ENCODE measurements at places on chromosomes 11 and 22.

- DNase-seq = no peak
These were observed at the start of gene CFAP300 for GRCh38 chr11:102047305-102047924. TSS of gene CFAP300 (plus strand) at chr11:102047437. CDS start at chr11:102047471, 34 bp downstream.

- no peak for DNase-seq
These were observed 41.4 kb downstream of the TTC17 start for GRCh38 chr11:43399983-43400630.

DNA sequence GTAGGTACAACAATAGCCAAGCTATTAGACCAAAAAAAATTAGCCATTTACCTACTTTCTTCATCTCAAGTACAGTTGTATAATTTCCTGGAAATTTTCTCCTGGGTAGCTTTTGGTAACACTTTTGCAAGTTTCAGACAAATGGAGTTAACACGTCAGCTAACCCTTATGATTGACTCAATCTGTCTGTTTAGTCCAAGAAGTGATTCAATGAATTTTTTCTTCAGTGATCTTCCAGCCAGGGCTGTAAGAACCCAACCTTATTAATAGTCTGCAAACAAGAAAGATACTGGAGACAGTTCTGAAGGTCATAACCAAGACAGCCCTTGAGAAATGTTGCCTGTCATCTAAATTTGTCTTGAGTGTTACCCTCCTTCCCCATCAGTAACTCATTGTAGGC is 30.1 kb upstream of the FIBIN start:
- DNase-seq = no peak

DNA sequence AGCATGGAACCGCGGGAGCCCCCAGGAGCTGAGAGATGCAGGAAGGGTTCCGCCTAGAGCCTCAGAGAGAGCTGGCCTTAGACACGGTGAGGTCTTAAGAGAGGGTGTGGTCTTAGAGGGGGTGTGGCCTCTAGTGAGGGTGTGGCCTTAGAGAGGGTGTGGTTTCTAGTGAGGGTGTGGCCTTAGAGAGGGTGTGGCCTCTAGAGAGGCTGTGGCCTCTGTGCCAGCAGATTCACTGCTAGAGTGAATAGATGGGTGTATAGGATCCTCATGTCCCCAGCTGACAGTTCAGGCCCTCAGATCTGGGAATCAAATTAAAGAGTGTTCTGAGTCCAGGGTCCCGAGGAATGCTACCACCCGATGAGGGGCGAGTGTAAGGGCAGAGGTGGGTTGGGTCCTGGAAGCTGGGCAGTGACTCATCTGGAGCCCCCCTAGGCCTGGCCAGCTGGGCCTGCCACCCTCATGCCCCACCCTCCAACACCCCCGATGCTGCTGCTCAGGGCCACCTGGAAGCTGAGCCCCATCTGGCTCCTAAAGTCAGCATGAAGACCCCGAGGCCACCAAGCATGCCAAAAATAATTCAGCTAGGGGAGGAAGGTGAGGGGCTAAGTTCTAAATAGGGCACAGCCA is 49.5 kb downstream of the IGF2 start:
- DNase-seq = no peak

GRCh38 chr22:45891471-45891995 is 85.4 kb downstream of the WNT7B start:
- no peak for DNase-seq

DNA sequence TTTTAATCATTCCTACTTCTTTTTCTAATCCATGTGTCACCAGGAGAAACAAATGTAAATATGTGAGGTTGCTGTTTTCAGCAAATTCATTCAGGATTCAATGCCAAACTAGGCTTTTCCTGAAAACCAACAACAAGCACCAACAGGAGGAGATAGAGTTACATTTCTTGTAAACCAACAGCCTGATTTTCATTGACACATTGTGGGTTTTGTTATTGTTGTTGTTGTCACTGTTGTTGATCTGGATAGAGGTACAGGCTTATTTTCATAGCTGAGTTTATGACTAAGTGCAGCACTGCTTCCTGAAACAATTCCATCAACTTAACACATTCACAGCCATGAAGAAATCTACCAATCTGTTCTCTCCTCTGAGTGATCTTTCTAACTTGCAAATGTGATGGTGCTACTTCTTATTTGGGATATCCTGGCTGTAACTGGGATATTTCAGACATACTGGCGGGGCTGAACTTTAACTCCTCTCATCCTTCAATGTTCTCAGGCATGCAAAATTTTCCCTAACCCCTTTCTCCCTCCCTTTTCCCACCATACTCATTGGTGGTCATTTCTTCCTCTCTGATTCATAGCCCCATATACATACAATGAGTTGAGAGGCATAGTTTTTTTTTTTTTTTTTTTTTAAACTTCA is 65.5 kb downstream of the ME3 start:
- no peak for DNase-seq

GRCh38 chr11:210122-210802 is 2.8 kb downstream of the RIC8A start:
- DNase-seq = no peak

DNA sequence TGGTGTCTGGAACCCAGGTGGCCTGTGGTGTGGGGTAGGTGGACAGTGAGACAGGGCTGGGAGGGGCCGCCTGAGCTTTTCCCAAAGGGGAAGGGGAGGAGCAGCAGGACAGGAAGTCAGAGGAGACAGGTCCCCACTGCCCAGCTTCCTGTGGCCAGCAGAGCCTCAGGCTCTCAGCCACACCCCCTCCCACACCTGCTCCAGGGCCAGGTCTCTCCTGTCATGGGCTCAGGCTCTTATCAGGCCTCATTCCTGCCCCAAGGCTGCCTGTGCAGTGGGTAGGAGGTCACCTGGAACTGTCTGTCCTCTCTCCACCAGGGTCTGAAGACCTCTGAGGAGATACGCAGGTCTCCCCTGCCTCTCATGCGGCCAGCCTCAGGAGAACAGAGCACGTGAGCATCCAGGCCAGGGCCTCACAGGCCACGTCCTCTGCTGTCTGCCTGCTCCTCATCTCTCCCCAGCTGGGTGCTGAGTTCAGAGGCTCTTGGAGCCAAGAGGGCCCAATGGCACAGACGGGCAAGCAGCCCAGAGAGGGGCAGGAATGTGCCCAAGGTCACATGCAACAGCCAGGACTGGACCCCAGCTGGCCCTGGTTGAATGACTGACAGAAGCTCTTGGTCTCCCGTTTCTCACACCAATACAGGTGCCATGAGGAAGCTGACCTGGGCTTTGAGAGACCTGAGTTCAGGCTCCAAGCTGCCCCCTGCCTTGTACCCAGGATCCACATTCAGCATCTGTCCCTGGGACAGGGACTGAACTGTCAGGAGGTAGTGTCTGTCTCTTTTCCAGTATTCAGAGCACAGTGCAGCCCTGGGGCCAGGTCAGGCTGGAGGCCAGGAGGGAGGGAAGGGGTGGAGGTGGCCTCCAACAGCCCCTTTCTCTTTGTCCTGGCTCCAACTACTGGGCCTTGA is 16.7 kb downstream of the STARD10 start:
- DNase-seq = no peak

GRCh38 chr11:1695548-1696108 is 1.4 kb upstream of the KRTAP5-6 start:
- DNase-seq = no peak

DNA sequence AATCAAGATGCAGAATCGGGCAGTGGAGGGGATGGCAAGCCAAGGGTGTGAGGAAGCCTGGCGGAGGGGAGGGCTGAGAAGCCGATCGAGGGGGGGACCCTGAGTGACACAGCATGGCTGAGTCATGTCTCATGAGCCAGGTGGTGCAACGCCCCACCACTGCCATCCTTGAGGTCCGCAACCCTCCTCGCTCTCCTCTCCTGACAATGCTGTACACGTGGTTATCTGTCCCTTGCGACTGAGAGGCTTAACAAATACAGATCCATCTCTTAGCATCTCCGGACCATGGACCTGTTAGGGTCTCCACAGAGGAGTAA is 14.2 kb downstream of the SLC22A12 start:
- DNase-seq = no peak

- DNase-seq = no peak
These were observed 49.7 kb upstream of the BID start for GRCh38 chr22:17823964-17824363.

GRCh38 chr22:36383110-36383581 is 4.6 kb downstream of the MYH9 start:
- no peak for DNase-seq

- DNase-seq = no peak
These were observed 5.8 kb downstream of the ARL14EP start for GRCh38 chr11:30328681-30329080.

GRCh38 chr11:96110302-96110701 is 186.4 kb upstream of the MTMR2 start:
- no peak for DNase-seq

DNA sequence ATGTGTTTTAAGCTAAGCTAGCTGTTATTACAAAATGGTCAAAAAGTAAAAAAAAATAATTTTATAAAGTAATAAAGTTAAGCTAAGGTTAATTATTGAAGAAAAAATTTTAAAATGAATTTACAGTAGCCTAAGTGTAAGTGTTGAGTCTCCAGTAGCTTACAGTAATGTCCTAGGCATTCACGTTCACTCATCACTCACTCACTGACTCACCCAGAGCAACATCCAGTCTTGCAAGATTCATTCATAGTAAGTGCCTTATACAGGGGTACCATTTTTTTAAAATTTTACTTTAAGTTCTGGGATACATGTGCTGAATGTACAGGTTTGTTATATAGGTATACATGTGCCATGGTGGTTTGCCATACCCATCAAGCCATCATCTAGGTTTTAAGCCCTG is 11.6 kb upstream of the OOSP4B start:
- DNase-seq = no peak

DNA sequence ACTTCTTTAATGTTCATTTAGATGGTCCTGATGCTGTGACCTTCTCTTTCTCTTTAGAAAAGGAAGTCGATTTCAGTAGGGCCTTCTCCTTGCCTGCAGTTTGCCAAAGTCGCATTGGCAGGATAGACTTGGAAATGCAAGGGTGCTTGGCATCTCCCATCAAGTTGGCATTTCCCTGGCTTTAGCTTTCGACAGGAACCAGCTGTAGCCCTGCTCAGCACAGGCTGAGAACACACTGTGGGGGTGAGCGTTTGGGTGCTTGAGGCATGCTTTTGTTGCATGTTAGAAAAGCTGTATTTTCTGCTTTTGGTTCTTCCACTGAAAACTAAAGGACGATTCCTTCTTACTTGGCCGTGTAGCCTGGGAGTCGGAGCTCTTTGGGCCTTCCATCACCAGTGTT is 37.7 kb downstream of the LDLRAD3 start:
- DNase-seq = no peak

DNA sequence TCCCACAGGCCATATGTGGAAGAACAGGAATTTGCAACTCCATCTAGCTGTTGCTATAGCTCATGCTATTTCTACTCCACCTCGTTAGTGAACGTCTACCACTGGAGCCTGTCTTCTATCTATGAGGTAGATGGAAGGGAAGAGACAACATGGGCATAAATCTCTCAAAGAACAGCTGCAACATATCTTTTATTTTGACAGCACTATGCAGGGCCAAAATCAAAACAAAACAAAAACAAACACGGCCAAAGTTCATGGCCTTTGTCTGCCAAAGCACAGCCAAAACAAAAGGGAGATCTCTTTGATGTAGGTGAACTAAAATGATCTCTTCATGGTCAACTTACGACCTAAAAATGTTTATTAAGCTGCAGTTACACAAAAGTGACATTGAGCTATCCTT is 215.2 kb upstream of the MPPED2 start:
- no peak for DNase-seq

DNA sequence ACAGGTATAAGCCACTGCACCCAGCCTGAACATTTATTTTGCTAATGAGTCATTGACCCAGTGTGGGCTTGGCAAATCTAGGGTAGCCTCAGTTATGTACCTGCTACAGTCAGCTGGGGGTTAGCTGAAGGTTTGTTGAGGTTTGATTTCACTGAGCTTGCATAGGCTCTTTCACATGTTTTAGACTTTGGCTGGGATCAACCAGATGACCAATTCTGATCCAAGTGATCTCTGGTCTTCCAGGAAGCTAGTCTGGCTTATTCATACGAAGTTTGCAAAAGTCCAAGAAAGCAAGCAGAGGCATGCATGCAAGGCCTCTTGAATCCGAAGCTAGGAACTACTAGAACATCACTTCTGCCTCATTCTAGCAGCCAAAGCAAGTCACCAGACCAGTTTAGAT is 21.0 kb downstream of the SERPING1 start:
- no peak for DNase-seq

DNA sequence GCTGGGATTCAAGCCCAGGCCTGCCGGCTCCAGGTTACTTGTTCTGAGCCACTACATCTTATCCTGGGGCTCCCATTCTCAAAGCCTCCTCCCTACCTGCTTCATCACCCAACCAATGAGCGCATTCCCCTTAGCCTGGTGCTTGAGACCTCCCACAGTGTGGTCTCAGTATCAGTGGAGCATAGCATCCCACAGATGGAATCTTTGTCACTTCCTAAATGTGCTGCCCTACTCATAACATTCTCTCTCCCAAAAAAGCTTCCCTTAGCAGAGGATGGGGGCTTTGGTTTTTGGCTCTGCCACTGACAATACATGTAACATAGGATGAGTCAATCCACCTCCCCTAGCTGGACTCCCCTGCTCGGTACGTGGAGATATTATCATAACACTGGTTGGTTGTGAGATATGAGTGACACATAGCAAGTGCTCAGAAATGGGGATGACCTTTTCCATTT is 28.8 kb downstream of the TEAD1 start:
- DNase-seq = no peak

- DNase-seq = no peak
These were observed 428.0 kb downstream of the LARGE1 start for GRCh38 chr22:33492210-33492651.

DNA sequence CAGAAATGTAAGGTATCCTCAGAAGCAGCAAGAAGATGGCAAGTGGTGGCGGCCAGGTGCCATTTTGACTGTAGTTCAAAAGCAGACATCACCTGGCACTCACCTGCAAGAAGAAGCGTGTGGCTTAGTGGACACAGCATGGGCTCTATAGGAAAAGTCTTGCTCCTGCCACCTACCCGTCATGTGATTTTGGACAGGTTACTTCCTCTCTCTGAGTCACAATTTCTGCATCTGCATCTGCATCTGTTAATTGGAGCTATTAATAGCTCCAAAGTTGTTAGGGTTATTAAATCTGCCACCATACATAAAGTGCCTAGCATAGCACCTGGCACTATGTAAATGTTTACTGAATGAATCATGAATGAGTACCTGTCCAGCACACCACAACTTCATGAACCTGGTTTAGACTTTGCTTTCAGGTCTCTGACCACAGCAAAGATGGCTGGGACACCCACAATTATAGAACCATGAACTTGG is 16.8 kb downstream of the RAB30 start:
- DNase-seq = no peak

DNA sequence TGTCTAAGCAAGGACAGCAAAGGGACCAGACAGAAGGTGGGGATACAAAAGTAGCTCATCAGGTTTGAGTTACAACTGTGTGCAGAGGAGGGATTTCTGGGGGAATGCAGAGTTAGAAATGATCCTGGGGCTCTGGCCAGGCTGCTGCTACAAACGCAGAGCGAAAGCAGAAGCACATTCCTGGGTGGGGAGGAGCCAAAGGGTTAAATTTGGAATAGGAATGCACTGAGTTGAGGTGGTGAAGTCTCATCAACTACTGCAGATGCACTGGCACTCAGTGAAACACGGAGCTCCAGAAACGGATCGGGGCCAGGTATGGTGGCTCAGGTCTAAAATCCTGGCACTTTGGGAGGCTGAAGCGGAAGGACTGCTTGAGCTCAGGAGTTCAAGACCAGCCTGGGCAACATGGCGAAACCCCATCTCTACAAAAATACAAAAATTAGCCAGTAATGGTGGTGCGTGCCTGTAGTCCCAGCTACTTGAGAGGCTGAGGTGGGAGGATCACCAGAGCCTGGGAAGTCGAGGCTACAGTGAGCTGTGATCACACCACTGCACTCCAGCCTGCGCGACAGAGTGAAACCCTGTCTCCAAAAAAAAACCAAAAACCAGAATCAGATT is 3.2 kb downstream of the CHKA start:
- no peak for DNase-seq
